ENCODE measurements at places on chromosomes 16 and 17. TPM values are rescaled to one million over a fixed set of nuclear protein-coding genes. Genes with fewer than 3 reads are reported as not detected.

The CD300E gene
- 0.14 TPM for total RNA-seq

The IRX3 gene
- 0.95 TPM for total RNA-seq

The CORO1A gene
- 78.1 TPM for total RNA-seq

The TBX2 gene
- total RNA-seq, result 35.2 TPM

GRCh38 chr16:4745274-4745569, 10.9 kb downstream of the DNAAF8 start:
- no peak for DNase-seq

GRCh38 chr16:10616756-10617640, 36.6 kb upstream of the EMP2 start:
- DNase-seq, result no peak

- no peak for DNase-seq
Measured at GRCh38 chr16:19380328-19380727, 37.4 kb upstream of the TMC5 start.

- DNase-seq, result no peak
Measured at GRCh38 chr16:16009401-16009800, 60.0 kb downstream of the ABCC1 start.

DNA sequence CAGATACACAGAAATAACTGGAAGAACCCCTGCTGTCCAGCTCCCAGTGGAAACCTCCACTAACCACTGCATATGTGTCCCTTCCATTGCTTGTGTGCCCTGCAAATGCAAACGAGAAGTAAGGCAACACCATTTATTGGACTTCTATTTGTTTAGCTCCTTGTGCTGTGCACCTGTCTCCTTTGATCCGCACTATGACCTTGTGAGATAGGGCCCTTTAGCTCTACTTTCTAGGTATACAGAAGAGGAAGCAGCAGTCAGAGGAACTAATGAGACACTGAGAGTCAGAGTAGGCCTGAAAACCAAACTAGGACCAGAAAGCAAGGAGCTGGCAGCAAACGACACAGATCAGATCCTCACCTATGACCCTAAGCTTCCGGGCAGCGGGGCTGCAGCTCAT, 22.4 kb downstream of the SOX9 start:
- DNase-seq, result no peak

- DNase-seq, result no peak
Measured at GRCh38 chr16:19882646-19883045, 2.0 kb downstream of the GPRC5B start.
